GM12891 (cell line): ENCODE measurements at places on chromosomes 7 and 10.

DNA sequence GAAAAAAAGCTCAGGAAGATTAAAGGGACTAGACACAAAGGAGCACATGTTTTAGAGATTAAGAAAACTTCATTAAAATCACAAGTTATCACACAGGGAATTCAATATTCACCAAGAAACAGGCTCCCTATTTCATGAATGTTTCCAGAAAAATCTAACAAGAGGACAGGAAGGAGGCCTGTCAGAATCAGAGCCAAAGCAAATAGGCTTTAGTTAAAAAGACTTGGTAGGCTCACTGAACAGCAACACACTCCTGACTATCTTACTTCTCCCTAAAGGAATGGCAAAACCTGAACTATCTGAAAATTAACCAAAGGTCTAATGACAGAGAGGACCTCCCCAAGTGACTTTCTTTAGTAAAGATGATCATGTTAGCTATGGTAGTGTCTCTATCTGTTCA, 188.3 kb upstream of the MEOX2 start:
- DNase-seq, result no peak

- no peak for DNase-seq
Observed at GRCh38 chr10:124226271-124227054, 133.1 kb upstream of the CHST15 start.

DNA sequence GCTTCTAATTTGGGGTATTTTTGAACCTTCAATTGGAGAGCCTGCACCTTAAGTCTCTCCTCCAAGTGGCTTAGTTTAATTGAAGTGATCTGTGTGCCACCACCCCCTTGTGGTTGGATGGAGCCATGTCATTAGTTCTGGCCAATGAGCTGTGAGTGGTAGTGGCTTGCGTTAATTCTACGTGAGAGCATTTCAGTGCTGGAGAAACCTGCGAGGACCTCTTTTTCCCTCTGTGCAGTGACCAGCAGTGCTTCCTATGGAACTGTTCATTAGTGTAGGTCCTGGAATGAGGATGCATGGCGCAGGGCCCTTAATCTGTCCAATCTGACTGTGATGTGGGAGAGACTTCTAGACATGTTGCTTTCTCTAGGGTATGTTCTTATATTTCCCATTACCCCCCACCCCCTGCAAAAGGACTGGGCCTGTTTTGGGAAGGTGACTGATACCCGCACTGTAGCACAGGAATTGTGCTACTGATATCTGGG, 3.8 kb downstream of the HILPDA start:
- no peak for DNase-seq

DNA sequence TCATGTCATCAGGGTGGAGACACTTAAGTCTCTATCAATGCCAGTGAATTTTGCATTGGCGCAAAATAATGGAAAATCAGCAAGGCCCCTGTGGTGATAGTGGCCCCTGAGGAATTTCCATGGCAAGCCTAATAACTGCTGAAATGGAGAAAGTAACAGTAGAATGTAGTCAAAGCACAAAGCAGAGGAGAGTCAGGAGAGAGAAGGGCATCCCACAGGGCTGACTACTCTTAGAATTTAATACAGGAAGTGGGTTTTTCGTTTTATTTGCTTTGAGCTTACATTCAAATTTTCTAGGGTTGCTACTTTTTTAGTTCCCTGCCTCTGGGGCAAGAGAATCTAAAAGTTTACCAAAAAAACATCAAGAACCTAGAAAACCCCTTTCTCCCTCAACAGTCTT, 39.0 kb downstream of the BZW2 start:
- DNase-seq, result no peak

DNA sequence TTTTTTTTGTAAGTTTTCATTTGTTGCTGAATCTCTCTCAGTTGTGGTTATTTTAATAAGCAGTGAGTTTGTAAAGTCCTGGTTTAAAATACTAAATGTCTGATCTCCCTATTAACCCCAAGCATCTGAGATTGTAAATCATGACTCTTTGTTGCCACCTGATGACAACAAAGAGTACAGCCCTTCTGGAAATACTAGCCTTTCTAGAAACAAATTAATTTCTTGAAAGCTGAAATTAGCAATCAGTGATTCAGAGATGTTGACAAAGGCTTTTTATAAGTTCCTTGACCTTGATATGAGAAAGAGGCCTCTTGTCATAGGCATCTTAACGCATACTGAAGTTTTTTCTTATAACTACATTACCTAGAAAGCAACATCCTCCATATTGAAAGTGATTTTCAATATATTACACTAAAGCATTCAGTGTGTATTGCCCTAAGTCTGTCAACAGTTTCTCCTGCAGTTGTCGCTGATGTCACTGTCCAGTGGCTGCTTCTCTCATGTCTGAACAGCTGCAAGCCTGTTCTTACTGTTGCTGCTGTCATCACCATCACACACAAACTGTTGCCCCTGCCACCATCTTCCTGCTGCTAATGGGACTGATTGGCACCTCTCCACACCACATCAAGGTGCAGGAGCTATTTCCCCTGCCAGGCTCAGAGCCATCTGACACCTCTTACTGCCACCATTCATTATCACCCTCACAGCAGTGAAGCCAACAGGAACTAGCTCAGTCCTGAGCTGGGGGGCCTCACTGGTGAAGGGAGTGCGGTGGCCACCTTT, 95.1 kb upstream of the LRGUK start:
- DNase-seq, result no peak

DNA sequence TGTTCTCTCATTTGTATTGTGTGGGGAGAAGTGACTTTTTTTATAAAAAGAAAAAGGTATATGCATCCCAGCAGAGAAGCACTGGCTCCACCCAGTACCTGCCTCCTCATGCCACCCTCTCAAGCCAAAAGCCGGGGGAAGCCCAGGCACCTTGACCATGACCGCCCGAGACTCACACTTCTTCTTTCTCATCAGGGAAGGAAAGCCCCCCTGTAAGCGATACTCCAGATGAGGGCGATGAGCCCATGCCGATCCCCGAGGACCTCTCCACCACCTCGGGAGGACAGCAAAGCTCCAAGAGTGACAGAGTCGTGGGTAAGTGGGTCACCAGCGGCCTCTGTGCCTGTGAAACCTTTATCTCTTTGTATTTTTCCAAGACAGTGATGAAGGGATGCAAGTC, 22.9 kb downstream of the IKZF1 start:
- DNase-seq, result no peak

- no peak for DNase-seq
Observed at GRCh38 chr10:87504307-87504639, 420 bp upstream of the MINPP1 start.

DNA sequence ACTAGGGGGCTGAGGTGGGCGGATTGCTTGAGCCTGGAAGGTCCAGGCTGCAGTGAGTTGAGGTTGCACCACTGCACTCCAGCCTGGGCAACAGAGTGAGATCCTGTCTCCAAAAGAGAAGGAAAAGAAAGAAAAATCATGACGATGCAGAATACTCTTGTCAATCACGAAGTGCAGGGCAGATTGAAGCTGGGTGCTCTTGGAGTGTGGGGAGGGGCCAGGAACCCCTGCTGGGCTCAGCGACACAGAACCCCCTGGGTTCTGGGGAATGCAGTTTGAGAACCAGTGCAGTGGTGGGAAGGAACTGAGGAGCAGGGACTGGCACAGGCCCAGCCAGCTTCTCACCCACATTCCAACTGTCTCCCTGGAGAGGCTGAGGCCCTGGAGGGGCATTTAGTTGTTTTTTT, 10.8 kb upstream of the INTS1 start:
- no peak for DNase-seq

DNA sequence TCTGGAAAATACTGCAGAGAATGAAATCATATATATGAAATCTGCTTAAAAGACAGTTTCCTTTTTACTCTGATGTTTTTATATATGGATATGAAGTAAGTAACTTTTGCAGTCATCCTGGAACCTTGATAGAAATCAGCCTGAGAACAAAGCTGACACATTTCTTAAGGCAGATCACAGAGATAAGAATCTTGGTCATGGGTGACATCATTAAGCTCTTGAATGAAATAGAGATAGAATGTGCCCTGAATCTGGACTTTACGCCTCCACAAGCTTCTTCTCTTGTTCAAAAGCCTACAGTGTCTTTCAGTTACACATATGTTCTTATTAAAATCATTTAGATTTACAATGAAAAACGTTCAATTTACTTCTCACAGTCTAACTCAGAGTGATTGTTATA, 319.1 kb upstream of the CNTNAP2 start:
- DNase-seq, result no peak

- no peak for DNase-seq
Observed at GRCh38 chr7:128895320-128895719, 15.2 kb downstream of the KCP start.

DNA sequence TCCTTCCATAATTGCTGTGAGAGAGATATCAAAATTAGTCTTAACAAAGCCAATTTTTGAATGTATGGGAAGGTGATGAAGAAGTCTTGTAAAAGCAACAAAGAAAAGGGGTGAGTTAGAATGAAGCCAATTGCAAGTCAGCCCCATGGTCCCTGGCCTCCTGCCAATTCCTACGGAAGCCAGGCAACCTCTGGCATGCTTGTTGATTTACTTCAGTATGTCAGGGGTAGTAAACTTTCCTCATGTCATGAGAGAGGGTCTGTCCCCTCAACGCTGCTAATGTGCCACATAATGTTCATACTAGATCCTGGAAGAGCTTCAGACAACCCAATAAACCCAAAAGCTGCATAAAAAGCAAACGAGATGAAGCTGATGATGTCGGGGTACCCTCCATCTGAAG, 159.1 kb upstream of the YAE1 start:
- DNase-seq, result no peak

DNA sequence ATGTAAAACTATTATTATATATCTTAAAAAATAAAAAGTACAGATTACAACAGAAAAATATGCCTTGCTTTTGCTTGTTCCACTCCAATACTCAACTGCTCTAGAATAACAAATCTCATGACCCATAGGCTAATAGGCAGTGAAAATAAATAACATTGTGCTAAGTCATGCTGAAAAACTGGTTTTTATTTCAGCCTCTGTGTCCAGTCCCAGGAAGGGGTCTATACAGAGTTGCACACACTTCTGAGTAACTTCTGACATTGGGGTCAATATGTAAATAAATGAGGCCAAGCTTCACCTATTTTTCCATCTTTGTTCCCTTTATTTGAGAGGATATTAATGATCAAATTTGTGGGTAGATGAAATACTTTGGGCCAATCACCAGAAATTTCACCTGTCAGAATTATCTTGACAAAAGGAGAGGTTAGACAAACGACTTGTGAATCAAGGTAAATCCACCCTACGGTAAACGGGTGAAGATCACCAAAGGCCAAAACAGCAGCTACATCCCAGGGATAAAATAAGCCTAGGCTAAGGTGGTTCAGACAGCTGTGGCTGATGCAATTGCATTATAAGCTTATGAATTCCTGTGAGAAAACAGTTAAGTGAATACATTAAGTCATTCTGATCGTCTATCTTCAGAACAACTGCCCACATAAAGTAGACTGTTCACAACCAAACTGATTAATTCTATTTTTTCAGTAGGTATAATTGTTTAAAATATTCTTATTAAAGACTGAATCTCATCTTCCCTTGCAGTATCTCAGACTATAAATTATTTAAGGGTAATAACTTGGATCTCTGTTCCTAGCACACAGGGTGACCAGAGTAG, 87.5 kb downstream of the UBE2H start:
- DNase-seq, result no peak

DNA sequence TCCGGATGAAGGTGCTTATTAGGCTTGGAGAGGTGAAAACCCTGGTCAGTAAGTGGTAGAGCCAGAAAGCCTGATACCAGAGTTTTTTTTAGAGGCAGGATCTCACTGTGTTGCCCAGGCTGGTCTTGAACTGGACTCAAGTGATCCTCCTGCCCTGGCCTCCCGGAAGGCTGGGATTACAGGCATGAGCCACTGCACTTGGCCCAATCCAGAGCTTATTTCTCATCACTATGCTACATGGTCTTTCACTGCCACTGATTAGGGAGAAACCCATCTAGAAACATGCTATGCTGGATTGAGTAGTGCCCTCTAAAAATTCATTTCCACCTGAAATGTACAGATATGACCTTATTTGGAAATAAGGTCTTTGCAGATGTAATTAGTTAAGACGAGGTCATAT, 28.4 kb upstream of the GJD4 start:
- no peak for DNase-seq

DNA sequence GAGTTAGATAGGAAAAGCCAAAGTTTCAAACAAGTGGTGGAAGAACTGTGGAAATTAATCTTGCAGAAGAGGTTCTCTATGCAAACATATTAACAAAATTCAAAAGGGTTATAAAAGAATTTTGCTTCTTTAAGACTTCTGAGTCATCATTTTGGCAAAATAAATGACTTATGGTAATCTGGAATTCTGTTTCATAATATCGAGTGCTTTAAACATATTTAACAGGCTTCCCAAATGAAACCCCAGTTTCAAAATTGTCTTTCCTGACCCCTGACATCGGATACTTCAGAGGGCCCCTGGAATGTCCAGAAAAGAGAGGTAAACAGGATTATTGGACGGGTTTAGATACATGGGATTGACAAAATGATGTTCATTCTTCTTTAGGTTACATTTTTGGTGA, 444.6 kb downstream of the HTR7 start:
- DNase-seq, result no peak

- DNase-seq, result no peak
Observed at GRCh38 chr10:97509120-97509680, 10.5 kb downstream of the UBTD1 start.

- no peak for DNase-seq
Observed at GRCh38 chr10:103569896-103570295, 76.4 kb downstream of the NEURL1 start.

DNA sequence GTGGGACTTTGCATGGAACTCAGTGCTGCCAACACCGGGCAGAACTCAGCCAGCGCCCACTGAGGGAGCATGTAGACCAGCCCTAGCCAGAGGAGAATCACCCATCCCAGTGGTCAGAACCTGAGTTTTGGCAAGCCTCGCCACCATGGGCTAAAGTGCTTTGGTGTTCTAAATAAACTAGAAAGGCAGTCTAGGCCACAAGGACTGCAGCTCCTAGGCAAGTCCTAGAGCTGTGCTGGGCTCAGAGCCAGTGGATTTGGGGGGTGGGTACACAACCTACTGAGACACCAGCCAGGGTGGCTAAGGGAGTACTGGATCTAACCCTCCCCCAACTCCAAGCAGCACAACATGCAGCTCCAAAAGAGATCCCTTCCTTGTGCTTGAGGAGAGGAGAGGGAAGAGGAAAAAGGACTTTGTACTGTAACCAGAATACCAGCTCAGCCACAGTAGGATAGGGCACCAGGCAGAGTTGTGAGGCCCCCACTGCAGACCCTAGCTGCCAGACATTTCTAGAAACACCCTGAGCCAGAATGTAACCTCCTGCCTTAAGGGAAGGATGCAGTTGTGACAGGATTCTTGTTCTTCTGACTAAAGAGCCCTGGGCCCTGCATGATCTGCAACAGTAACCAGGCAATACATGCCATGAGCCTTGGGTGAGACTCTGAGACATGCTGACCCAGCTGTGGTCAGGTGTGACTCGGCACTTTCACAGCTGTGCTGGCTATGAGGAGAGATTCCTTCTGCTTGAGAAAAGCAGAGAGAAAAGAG, 24.4 kb downstream of the GSDME start:
- no peak for DNase-seq

DNA sequence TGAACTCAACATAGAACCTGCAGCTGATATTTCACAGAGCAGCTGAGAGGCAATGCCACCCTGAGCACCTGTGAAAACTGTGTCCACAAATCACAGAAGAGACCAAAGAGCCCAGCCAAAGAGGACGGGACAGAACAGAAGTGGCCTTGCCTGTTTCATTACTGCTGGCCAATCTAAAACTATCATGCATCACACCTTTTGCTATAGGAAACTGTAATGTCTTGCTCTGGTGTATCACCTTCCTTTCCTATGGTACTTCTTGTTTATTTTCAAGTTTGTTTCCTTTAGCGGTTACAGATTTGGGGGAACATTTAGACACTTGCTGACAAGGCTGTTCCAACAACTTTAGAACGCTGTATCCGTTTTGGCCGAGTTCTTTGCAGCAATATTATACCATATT, 80.3 kb downstream of the PIP4K2A start:
- DNase-seq, result no peak

GRCh38 chr10:104321725-104322415, 16.4 kb downstream of the ITPRIP start:
- no peak for DNase-seq
